ENCODE measurements at places on chromosomes 11 and 22. TPM values are rescaled to one million over a fixed set of nuclear protein-coding genes. Genes with fewer than 3 reads are reported as not detected.

The OR52N2 gene
- total RNA-seq: not detected

The PANX3 gene
- total RNA-seq: not detected

The APOC3 gene
- total RNA-seq: not detected

The FADS2 gene
- 10.2 TPM for total RNA-seq

- H3K4me1 ChIP-seq: no peaks in the 10 kb centered on the region
- no peaks in the 10 kb centered on the region for H3K27me3 ChIP-seq
- no peak overlapping the region for H3K27ac ChIP-seq
- H3K4me3 ChIP-seq: no peak overlapping the region
- peaks cover 4% of the 10 kb centered on the region for H3K36me3 ChIP-seq
Measured at GRCh38 chr22:47057916-47058585, 295.6 kb downstream of the TBC1D22A start.

GRCh38 chr22:21681566-21682370 lies 16.0 kb downstream of the PPIL2 start:
- no peaks in the 10 kb centered on the region for H3K4me1 ChIP-seq
- peaks cover 36% of the 10 kb centered on the region for H3K36me3 ChIP-seq
- no peak overlapping the region for H3K4me3 ChIP-seq
- no peak overlapping the region for H3K27ac ChIP-seq
- DNase-seq: no peak
- H3K27me3 ChIP-seq: no peaks in the 10 kb centered on the region

DNA sequence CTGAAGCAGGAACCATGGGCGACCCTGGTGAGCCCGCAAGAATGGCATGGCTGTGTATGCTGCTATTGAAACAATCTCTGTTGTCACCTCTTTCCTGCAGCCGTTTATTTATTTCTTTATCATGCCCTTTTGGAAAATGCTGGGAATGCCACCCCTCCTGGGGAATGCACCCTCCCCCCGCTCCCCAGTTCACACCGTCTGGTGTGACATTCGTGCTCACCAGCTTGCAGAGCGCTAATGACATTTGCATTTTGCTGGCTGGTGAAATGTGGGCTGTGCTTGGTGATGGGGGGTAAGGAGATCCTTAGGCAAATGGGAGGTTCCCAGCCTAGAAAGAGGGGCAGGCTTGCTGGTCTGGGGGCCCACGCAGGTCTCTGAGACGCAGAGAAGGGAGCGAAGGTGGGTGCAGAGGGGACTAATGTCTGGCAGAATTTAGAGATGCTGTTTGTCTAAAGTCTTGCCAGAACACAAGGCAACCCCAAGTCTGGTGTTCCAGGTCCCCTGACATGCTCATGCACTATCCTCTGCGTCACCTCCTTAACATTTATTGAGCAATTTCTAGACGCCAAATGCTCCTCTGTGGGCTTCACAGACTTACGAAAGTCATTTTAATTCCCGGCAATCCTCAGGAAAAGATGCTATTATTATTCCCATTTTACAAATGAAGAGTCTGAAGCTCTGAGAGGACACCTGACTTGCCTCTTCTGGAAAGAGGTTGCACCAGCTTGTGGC lies 91.7 kb downstream of the TP53I11 start:
- no peaks in the 10 kb centered on the region for H3K4me1 ChIP-seq
- H3K27me3 ChIP-seq: no peaks in the 10 kb centered on the region
- DNase-seq: no peak
- peaks cover 10% of the 10 kb centered on the region for H3K36me3 ChIP-seq

- H3K27me3 ChIP-seq: no peaks in the 10 kb centered on the region
- H3K4me1 ChIP-seq: no peaks in the 10 kb centered on the region
- DNase-seq: no peak
- H3K27ac ChIP-seq: no peak overlapping the region
- H3K36me3 ChIP-seq: no peaks in the 10 kb centered on the region
Measured at GRCh38 chr22:30555282-30556210, 9.0 kb upstream of the SEC14L6 start.

DNA sequence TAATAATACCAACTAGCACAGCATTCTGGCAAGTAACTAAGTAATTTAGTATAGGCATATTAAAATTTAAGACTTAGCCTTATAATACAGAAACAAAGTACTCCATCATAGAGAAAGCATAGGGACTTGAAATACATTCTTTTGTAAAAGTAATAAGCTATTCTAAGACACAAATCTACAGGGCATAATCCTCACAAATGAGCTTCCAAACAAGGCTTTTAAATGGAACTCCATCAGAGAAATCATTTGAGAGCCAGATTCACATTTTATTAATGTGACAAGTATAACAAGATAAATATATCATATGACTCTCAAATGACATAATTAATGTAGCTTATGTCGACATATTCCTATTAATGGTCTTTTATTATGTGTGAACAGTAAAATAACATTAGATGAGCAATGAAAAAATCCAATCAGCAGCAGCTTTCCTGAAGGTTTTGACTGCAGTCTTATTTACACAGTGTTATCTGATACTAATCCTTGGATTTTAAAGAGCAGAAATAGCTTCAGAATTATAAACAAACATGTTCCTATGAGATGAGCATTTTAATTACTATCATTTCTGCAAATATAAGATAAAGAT lies 241.4 kb downstream of the TTC28 start:
- H3K4me3 ChIP-seq: no peak overlapping the region
- no peaks in the 10 kb centered on the region for H3K36me3 ChIP-seq
- no peak for DNase-seq
- no peak overlapping the region for H3K27ac ChIP-seq
- no peaks in the 10 kb centered on the region for H3K27me3 ChIP-seq
